ENCODE measurements at places on chromosomes 16 and 17.

- peak; percentile 16 for DNase-seq
Measured at GRCh38 chr16:76535-77272, 1.3 kb upstream of the MPG start.

DNA sequence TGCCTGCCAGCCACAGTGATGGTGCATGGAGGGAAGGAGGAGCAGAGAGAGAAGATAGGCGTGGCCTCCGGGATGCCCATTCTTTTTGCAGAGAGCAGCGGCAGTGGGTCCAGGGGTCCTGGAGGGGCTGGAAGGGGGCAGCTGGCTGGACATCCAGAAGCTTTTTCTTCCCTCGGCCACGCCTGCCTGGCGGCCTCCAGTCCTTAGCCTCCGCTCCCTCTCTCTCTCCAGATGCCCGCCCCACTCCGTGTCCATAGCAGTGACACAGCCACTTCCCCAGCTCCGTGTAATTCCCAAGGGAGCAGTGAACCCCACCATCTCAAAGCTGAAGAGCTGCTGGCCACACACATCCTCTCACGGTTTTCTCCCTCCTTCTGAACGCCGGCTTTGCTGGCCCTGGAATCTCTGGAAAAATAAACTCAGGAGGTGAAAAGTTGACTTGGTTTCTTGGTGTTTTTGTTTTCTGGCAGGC lies 26.3 kb upstream of the CDC42EP4 start:
- DNase-seq: no peak

DNA sequence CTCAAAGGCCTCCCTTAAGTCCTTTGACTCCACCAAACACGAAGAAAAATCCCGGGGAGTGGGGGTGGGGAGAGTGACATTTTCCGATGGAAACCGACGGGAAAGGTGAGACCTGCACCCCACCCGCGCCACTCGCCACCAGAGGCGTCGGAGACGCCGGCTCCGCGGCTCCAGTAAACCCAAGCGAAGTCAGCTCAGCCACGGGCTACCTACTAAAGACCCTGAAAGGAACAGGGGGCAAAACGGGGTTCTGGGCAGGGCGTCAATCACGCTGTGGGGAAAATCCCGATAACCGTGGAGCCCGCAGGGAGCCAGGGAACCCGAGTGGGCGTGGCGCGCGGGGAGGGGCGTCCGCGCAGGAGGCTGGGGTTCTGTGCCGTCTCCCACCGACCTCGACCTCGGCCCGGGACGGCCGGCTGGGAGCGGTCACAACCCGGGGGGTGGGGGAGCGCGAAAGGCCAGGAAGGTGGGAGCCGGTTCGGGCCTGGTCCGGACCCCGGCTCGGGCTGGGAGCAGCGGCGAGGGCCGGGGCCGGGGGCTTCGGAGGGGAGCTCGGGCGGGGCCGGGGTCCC lies 565 bp downstream of the WDR45B start:
- DNase-seq: no peak

DNA sequence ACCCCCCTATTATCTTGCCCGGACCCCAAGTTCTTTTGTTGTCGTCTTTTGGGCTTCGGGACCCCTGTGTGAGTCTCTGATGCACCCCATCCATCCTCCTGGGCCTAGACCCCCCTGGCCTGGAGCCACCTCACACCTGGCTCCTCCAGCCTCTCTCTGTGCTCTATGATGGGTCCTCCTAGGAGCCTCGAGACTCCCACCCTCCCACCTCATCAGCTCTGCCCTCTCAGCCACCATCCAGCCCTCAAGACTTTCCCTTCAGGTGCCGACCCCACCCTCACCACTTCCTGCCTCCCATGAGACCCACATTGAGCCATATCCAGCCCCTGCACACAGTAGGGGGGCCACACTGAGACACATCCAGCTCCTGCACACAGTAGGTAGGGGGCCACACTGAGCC lies 8.7 kb upstream of the ATP2A3 start:
- DNase-seq: no peak

GRCh38 chr17:43367737-43368242 lies 31.0 kb upstream of the ARL4D start:
- DNase-seq: peak; percentile 72

DNA sequence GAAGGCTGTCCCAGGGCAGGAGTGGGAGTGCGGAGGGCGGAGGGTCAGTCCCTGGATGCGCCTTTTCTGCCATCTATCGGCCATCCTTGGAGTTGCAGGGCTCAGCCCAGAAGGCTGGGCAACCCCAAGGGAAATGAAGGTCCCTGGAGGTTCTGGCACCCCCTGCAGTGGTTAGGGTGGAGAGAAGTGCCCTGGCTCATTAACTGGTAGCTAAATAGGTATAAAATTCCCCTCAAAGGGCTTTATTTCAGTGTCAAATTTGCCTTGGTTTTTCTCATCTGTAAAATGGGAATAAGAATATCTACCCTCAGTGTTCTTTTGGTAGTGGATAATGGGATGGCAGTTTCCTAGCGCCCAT lies 22.4 kb downstream of the C17orf75 start:
- peak; percentile 38 for DNase-seq

DNA sequence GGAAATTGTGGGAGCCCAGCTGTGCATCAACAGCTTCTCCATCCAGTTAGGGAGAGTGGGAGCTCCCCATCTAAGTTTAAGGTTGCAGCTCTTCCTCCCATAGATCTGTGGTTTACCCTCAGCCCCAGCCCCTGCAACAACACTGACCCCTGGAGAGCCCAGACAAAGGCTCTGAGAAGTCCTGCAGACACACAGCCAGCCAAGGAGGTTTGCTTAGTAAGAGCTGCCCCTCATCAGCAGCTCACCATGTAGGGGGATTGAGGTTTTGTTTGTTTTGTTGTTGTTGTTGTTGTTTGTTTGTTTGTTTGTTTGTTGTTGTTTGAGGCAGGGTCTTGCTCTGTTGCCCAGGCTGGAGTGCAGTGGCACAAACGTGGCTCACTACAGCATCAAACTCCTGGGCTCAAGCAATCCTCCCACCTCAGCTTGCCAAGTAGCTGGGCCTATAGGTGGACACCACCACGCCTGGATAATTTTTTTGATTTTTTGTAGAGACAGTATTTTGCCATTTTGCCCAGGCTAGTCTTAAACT lies 138.6 kb downstream of the CLEC16A start:
- no peak for DNase-seq
